ENCODE measurements at places on chromosomes 7 and 10.

DNA sequence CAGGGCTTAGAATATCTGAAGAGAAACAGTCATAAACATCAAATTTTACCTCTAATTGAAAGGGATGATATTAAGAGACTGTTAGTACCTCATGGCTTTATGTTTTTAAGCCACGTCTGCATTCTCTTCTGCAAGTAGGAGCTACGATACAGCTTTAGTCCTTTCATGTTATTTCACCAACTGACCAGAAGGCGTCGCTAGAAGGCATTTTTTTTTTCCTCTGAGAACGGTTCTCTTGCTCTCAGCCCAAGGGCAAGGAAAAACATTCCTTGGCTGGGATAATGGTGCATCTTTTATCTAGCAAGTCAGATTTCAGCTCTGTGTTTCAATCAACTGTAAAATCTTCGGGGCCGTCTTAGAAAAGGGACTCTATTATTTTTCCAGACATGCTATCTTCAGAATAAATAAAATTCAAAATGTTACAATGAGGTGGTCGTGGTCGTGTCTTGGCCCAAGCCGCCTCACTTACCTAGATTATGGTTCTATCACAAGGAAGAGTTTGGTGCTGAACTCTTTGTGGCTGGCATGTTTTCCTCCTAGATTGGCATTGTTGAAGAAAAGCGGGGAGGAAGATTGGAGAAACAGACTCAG, 41.6 kb upstream of the LYZL2 start:
- DNase-seq: peak; percentile 93

DNA sequence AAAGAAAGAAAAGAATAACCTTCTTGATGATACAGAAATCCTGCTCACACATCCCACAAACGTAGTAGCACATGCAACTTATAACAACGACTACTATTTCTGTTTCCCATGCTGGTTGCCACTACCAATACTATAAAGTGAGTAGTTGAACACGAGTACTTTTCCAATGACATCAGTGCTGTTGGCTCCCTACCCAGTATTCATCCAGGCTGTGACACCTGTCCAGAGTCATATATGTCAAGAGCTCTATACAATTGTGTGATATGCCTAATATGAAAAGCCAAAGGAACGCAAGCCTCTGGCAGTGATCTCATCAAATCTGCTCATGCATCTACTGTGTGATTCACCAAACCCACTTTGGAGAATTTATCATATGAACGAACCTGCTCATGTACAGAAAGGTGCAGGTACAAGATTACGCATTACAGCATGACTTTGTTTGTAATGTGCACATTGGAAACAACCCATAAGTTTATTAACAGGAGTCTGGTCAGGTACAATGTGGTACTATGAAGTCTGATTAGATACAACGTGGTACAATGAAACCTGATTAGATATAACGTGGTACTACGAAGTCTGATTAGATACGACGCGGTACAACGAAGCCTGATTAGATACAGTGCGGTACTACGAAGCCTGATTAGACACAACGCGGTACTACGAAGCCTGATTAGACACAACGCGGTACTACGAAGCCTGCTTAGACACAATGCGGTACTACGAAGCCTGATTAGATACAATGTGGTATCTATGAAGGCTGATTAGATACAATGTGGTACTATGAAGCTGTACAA, 5.8 kb upstream of the ITIH5 start:
- DNase-seq: no peak

- no peak for DNase-seq
Observed at GRCh38 chr10:73054286-73054685, 42.4 kb downstream of the P4HA1 start.

DNA sequence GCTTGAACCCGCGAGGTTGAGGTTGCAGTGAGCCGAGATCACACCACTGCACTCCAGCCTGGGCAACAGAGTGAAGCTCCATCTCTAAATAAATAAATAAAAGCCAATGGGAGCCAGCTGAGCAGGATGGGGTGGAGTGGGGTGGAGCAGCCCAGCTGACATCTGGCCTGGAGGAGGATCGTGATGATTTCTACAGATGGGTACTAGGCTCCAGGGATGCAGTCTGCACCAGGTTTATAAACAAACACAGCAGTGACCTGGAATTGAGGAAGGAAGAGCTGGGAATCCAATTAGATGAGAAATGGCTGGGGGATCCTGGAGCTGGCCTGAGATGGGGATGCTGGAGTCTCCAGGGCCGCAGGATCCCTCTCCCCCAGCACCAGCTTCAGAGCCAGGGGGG, 7.3 kb upstream of the GRIFIN start:
- no peak for DNase-seq

GRCh38 chr10:93745408-93746065, 12.2 kb upstream of the LGI1 start:
- DNase-seq: peak; percentile 41

DNA sequence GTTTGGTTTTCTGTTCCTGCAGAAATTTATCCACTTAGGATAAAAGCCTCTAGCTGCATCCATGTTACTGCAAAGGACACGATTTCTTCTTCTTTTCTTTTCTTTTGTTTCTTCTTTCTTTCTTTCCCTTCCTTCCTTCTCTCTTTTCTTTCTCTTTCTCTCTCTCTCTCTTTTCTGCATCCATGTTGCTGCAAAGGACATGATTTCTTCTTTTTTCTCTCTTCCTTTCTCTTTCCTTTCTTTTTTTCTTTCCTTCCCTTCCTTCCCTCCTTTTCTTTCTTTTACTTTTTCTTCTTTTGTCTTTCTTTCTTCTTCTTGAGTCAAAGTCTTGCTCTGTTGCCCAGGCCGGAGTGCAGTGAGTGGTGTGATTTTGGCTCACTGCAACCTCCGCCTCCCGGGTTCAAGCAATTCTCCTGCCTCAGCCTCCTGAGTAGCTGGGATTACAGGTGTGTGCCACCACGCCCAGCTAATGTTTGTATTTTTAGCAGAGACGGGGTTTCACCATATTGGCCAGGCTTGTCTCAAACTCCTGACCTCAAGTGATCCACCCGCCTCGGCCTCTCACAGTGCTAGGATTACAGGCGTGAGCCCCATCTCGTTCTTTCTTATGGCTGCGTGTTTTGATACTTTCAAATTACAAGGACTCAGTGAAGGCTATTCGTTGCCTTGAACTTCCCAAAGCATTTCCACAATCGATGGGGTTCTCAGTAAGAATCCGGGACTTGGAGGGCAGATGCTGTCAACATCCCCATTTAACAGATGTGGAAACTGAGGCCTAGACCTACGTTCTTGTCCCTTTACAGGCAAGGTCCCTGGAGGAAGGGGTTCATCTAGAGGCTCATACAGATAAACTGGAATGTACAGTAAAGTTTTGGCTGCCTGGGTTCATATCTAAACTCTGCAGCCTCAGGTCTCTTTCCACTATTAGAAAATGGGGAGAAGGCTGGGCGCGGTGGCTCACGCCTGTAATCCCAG, 1.9 kb upstream of the GNB2 start:
- DNase-seq: no peak

DNA sequence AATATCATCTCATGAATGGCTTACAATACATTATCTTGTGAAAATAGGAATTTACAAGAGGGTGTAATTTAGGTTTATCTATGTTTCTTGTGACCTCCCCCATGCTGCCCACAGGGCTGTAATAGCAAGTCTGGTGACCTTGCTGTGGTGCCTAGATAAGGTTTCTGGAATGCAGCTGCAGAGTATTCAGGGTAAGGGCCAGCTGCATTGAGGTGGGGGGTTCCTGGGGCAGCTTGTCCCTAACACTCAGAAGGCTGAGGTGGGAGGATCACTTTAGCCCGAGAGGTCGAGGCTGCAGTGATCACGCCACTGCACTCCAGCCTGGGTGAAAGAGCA, 5.3 kb upstream of the DHTKD1 start:
- DNase-seq: no peak

DNA sequence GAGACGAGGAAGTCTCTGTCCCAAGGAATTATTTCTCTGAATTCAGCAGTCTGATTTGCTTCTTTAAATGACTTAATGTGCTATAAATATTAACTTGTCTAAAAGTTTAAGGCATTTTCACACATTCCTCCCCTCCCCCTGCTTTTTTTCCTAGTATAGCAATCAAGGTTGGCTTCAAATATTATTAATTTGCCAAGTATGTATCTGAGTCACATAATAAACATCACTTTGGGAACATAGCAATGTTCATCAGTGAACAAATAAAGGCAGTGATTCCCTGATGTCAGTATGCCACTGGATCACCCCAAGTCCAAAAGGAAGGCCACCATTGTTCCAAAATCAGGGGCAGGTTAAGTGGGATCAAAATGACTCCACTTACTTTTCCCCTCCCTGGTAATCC, 40.5 kb downstream of the PDE6C start:
- DNase-seq: peak; percentile 25

DNA sequence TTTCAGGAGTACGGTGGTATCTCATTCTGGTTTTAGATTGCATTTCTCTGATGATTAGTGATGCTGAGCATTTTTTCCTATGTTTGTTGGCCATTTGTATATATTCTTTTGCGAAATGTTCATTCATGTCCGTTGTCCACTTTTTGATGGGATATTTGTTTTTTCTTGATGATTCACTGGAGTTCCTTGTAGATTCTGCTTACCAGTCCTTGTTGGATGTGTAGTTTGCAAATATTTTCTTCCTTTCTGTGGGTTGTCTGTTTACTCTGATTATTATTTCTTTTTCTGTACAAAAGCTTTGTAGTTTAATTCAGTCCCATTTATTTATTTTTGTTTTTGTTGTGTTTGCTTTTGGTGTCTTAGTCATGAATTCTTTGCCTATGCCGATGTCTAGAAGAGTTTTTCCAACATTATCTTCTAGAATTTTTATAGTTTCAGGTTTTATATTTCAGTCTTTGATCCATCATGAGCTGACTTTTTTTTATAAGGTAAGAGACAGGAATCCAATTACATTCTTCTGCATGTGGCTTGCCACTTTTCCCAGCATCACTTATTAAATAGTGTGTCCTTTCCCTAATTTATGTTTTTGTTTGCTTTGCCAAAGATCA, 320.5 kb downstream of the MAGI2 start:
- no peak for DNase-seq

GRCh38 chr10:26887611-26888215, 27.0 kb upstream of the ABI1 start:
- peak; percentile 9 for DNase-seq

DNA sequence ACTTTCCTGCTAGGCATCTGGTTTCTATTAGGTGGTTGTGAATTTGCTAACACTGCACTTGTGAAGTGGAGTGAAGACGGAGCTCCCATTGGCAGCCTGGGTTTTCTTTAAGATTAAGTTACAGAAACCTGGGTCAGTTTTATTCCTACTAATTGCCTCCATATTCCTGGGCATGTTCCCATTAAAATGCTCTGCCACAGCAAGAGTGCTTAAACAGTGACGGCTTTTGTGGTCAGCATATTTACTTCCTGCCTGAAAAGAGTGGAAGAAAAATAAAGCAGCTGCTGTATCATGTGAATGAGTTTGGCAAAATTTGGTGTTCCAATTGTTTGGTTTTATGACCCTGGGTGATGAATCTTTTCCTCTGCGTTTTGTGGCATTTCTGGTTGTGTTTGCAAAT, 96.9 kb upstream of the PLXDC2 start:
- DNase-seq: peak; percentile 71

- DNase-seq: no peak
Observed at GRCh38 chr10:66981361-66982052, 55.7 kb downstream of the LRRTM3 start.

- no peak for DNase-seq
Observed at GRCh38 chr7:115153176-115153575, 231.3 kb downstream of the MDFIC start.

GRCh38 chr10:15208221-15208620, 39.7 kb upstream of the NMT2 start:
- DNase-seq: no peak

DNA sequence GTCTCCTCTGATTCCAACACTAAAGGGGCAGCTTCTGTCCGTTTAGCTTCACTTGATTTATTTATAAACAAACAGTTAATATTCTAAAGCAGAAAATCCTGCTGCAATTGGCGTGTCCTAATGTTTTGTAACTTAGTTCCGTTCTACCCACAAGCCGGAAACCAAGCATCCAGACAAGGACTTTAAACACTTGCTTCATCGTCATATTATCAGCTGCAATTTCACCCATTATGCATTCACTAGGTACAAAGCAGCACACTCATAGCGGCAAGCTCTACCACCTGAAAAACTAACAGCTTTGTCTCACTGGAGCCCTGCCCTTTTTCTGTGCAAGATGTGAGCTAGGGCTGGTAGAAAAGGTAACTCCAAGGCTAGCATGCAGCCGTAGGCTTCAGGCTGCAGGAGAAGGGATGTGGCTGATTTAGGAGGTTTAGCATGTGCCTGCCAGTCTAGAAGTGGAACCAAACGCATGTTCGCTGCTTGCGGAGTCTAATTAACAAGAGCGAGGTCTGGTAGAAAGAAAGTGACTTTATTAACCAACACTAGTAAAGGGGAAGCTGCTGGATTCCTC, 43.7 kb upstream of the BPGM start:
- no peak for DNase-seq

- DNase-seq: no peak
Observed at GRCh38 chr7:159062569-159062968, 82.1 kb downstream of the VIPR2 start.

GRCh38 chr10:101708073-101708472, 13.1 kb upstream of the FBXW4 start:
- DNase-seq: no peak

DNA sequence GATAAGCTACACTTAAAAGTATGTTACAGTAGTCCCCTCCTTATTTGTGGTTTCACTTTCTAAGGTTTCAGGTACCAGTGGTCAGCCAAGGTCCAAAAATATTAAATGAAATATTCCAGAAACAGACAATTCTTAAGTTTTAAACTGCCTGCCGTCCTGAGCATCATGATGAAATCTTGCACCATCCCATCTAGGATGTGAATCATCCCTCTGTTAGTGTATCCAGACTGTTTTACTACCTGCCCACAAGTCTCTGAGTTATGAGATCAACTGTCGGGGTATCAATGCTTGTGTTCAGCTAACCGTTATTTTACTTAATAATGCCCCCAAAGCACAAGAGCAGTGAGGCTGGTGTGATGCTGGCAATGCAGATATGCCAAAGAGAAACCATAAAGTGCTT, 11.4 kb downstream of the KDM7A start:
- DNase-seq: peak; percentile 85

DNA sequence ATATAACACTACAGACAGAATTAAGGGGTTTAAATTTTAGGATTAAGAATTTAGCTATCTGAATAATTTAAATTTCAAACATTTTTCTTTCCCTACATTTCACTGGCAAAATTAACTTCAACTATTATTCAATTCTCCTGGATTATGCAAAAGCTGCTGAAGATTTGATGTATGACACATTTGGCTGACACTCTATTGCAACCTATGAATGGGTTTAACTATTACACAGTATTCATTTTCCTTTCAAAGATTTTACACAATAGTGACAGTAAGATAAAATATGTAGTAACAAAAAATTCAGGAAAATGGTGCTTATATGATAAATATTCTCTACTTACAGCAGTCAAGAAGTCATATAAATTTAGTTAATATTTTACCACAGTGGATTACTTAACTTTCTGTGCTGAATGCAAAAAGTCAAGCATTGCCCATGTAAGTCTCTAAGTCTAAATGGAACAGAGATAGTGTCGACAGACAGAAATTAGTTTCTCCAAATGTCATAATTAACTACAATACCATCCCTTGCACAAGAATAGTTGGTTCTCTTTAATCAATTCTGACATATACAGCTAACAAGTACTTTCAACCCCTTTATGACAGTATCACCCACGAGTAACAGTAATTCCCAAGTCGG, 194.1 kb upstream of the FRMD4A start:
- peak; percentile 35 for DNase-seq

GRCh38 chr10:19014034-19014433, 34.6 kb upstream of the MALRD1 start:
- DNase-seq: peak; percentile 86
